ENCODE measurements at places on chromosomes 4 and X.

GRCh38 chr4:161573836-161574235, 590.0 kb downstream of the FSTL5 start:
- DNase-seq, result no peak

DNA sequence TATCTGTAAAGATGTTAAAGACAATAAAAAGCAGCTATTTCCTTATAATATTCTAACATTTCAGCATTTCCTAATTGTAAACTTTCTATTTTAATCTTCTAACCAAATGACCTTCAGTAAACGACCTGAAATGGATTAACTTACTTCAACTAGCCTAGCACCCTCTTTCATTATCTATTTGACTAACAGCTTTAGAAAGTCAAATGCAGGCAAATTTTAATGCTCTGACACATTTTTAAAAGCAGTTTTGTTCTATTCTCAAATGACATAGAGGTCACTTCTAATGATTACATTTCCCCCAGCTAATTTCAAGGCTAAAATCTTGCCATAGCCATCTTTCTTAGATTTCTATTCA, 41.9 kb downstream of the SLC7A11 start:
- no peak for DNase-seq

GRCh38 chrX:19725641-19726040, 161.8 kb downstream of the SH3KBP1 start:
- peak; percentile 13 for DNase-seq

- DNase-seq, result no peak
Observed at GRCh38 chr4:53614591-53614990, 23.3 kb upstream of the LNX1 start.

DNA sequence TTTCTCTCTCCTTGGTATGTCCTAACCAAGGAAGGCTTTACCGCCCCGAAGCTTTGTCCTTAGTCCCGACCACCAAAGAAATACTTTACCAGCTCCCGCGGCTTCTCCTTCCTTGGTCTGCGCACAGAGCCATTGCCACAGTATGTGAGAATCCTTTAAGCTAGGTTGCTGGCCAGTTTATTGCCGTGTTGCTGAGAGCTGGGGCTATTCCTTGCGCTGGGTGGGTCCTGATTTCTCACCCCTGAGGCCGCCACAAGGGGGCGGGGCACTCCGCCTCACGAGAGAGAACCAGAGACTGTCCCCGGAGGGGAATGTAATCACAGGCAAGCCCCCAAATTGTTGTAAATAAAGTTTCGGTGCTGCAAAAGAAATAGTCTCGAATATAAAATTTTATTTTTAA, 331.0 kb upstream of the PCDH10 start:
- DNase-seq, result no peak

- DNase-seq, result no peak
Observed at GRCh38 chrX:13050151-13050550, 5.7 kb upstream of the FAM9C start.

GRCh38 chr4:113761620-113762185, at the start of gene CAMK2D:
Gene CAMK2D (minus strand): TSS chr4:113761738. CDS start chr4:113761068, 670 bp downstream.
- DNase-seq, result peak; percentile 86

Measured in AG10803 (cell line).